Stimulated activated naive B cell treated with anti-CD40 and anti-IgM and Interleukin-4, amounts not matched to agents 10 μg/mL and 1 μg/mL and 100 μg/mL, for 72 hours (primary cell): ENCODE measurements at places on chromosomes 1 and 21.

GRCh38 chr1:192564099-192564498 lies 11.5 kb upstream of the RGS1 start:
- no peak for DNase-seq

GRCh38 chr1:213200630-213201029 lies 149.6 kb downstream of the RPS6KC1 start:
- no peak for DNase-seq

DNA sequence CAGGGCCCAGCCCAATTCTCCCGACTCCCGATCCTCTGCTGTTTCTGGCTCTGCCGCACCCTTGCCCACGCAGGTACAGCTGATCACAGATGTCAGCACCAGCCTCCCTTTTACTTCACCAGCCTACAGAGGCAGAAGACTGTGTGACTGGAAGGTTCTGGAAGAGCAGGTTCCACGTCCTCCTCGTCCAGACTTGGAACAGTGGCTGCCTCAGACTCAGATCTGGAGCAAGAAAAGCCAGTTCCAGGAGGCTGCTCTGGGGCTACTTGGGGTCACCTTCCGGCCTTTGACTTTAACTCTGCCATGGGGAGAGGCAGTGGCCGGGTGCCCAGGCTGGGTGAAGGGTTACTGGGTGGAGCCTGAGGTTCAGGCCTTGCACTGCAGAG lies 16.1 kb upstream of the KLHDC7A start:
- DNase-seq, result no peak

DNA sequence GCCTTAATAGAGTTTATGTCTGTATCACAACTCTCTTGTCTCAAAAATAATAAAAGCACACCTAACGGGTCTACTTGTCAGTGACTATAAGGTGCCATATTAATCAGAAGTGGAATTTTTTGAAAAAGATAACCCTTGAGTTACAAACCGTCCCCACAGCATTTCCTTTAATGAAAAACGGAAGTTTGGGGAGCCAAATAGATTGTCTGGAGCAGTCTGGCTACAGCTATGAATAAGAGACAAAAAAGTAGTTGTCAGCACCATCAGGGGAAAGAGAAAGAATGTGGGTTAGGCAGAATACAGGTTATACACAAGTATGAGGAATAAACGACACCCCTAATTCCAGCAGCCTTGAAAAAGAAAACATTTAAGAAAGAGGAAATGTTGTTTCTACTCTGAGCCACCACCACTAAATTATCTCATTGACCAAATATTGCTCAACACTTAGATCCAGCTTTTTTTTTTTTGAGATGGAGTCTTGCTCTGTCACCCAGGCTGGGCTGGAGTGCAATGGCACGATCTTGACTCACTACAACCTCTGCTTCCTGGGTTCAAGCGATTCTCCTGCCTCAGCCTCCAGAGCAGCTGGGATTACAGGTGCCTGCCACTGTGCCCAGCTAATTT lies 29.4 kb upstream of the USP24 start:
- no peak for DNase-seq

DNA sequence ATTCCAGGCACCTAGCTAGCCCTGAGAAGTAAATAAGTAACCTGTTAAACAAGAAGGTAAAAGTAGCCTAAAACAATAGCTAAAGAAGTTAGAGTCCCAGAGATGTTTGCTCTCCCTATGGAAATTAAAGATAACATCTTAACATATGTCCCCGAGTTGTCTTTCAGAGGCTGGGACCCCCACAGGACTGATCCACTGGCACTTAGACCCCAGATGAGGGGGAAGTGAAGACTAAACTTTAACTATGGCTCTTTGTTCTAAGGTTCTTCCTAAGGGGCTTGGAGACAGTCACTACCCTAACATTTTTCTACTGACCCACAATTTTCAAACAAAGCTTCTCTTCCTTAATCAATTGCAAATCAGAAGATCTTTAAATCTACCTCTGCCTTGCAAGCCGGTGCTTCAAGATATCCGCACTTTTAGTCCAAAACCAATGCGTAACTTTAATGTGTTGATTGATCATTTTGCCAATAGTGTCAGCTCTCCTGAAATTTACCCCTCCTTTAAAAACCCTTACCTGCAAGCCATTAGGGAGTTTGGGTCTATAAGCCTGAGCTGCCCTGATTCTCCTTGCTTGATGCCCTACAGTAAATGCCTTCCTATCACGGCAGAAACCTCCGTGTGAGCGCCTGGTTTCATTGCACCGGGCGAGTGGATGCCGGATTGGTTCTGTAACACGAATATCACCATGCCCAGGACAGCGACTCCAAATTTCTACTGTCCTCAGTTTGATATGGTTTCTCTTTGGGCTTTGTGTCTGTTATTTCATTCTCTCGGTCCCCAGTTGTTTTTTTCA lies 404.4 kb downstream of the SIPA1L2 start:
- no peak for DNase-seq
